Activated CD4-positive, alpha-beta T cell treated with anti-CD3 and anti-CD28 coated beads for 36 hours (primary cell): ENCODE measurements at places on chromosomes 6 and 20.

- no peak overlapping the region for H3K27ac ChIP-seq
- DNase-seq: no peak
- no peak overlapping the region for H3K4me3 ChIP-seq
- no peaks in the 10 kb centered on the region for H3K36me3 ChIP-seq
- peaks cover 10% of the 10 kb centered on the region for H3K27me3 ChIP-seq
These were observed 31.5 kb downstream of the CFAP61 start for GRCh38 chr20:20083807-20084206.

- DNase-seq: no peak
- no peaks in the 10 kb centered on the region for H3K4me1 ChIP-seq
- H3K36me3 ChIP-seq: no peaks in the 10 kb centered on the region
- H3K4me3 ChIP-seq: no peak overlapping the region
- no peak overlapping the region for H3K27ac ChIP-seq
These were observed 66.9 kb upstream of the KCNK16 start for GRCh38 chr6:39389484-39389767.

GRCh38 chr6:17417817-17418216 is 24.4 kb downstream of the CAP2 start:
- no peak for DNase-seq
- no peak overlapping the region for H3K4me3 ChIP-seq
- no peaks in the 10 kb centered on the region for H3K36me3 ChIP-seq
- H3K4me1 ChIP-seq: no peaks in the 10 kb centered on the region
- H3K27ac ChIP-seq: no peak overlapping the region

DNA sequence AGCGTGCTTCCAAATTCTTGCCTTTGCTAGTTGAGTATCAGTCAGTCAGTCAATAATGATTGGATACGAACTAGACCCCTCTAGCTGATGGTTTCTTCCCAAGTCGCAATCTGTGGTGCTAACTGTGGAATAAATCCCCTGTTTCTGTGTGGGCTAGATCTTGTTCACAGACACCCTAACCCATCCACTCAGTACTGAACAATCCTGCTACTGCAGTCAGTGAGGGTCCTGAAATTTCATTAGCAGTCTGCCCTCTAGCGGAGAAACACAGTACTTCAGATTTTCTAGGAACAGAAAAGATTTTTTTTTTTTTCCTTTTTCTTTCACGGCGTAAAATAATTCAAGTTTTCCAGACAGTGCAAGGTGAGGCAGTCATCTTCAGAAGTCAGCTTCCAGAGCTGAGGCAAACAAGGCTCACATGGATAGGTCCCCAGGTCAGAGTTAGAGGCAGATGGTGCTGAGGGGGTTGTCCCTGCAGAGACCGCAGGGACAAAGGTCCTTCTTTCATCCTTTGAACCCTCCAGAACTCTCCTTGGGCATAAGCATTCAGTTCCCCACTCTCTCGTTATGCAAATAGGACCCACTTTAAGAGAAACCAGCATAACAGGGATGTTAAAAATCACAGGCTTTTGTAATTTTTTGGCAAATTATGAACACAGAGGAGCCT is 119.6 kb downstream of the SCML4 start:
- no peaks in the 10 kb centered on the region for H3K27me3 ChIP-seq
- no peak overlapping the region for H3K27ac ChIP-seq
- peaks cover 26% of the 10 kb centered on the region for H3K4me1 ChIP-seq
- no peak overlapping the region for H3K4me3 ChIP-seq

GRCh38 chr6:45922728-45923351 is 92.8 kb downstream of the CLIC5 start:
- no peaks in the 10 kb centered on the region for H3K27me3 ChIP-seq
- peaks cover 53% of the 10 kb centered on the region for H3K4me1 ChIP-seq
- no peaks in the 10 kb centered on the region for H3K36me3 ChIP-seq

GRCh38 chr20:33279261-33279910 is 3.6 kb upstream of the BPIFB1 start:
- H3K27me3 ChIP-seq: peaks cover 2% of the 10 kb centered on the region
- no peak overlapping the region for H3K27ac ChIP-seq
- no peaks in the 10 kb centered on the region for H3K4me1 ChIP-seq
- DNase-seq: no peak
- H3K4me3 ChIP-seq: no peak overlapping the region
- H3K36me3 ChIP-seq: no peaks in the 10 kb centered on the region

GRCh38 chr20:45765980-45766379 is 25.7 kb downstream of the WFDC3 start:
- H3K4me1 ChIP-seq: peaks cover 3% of the 10 kb centered on the region
- no peak overlapping the region for H3K27ac ChIP-seq
- H3K4me3 ChIP-seq: no peak overlapping the region
- peaks cover 3% of the 10 kb centered on the region for H3K27me3 ChIP-seq
- no peaks in the 10 kb centered on the region for H3K36me3 ChIP-seq
- no peak for DNase-seq

- peaks cover 2% of the 10 kb centered on the region for H3K27me3 ChIP-seq
- no peak overlapping the region for H3K27ac ChIP-seq
- H3K36me3 ChIP-seq: no peaks in the 10 kb centered on the region
- no peak for DNase-seq
- H3K4me1 ChIP-seq: no peaks in the 10 kb centered on the region
These were observed 433.7 kb upstream of the HSF2 start for GRCh38 chr6:121965739-121966138.

GRCh38 chr6:169048185-169048864 is 205.3 kb downstream of the THBS2 start:
- H3K4me3 ChIP-seq: no peak overlapping the region
- H3K36me3 ChIP-seq: no peaks in the 10 kb centered on the region
- peaks cover 9% of the 10 kb centered on the region for H3K27me3 ChIP-seq
- no peaks in the 10 kb centered on the region for H3K4me1 ChIP-seq
- H3K27ac ChIP-seq: no peak overlapping the region

DNA sequence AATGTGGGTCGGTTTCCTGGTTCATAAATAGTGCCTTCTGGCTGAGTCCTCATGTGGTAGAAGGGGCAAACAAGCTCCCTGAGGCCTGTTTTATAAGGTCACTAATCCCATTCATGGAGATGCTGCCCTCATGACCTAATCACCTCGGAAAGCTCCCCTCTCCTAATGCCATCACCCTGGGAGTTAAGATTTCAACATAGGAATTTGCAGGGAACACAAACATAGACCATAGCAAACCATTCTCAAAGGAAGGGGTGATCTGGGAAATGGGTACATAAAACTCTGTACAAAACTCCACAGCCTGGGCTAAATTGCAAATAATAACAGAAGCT is 1.5 kb upstream of the ADTRP start:
- H3K4me3 ChIP-seq: no peak overlapping the region
- H3K36me3 ChIP-seq: no peaks in the 10 kb centered on the region
- no peak overlapping the region for H3K27ac ChIP-seq
- DNase-seq: no peak
- no peaks in the 10 kb centered on the region for H3K27me3 ChIP-seq
- H3K4me1 ChIP-seq: peaks cover 3% of the 10 kb centered on the region

DNA sequence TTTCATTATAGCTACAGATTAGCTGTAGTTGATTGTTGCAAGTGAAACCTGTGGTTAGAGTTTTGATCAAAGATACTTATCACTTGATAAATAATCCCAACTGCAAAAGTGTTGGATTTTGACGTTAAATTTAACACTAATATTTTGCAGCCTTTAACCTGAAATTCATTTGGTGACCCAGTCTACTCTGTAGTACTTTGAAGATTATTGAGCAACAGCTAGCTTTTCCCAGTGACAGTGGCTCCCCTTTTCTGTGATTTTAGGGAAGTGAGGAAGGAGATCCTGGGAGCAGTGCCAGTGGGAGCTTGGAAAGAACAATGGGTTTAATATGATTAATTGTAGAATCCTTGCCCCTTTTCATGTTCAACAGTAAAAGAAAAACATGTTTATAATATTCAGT is 76.9 kb downstream of the NCOA3 start:
- no peak overlapping the region for H3K4me3 ChIP-seq
- peaks cover 19% of the 10 kb centered on the region for H3K36me3 ChIP-seq
- no peaks in the 10 kb centered on the region for H3K27me3 ChIP-seq
- peaks cover 60% of the 10 kb centered on the region for H3K4me1 ChIP-seq
- no peak for DNase-seq
- no peak overlapping the region for H3K27ac ChIP-seq
